Left renal pelvis (tissue), 4 donors: ENCODE measurements at places on chromosomes 16 and 17.

- DNase-seq = no peak
Observed at GRCh38 chr17:59763861-59764260, 56.4 kb downstream of the VMP1 start.

GRCh38 chr17:8857919-8858318, 9.6 kb downstream of the PIK3R6 start:
- DNase-seq = no peak

DNA sequence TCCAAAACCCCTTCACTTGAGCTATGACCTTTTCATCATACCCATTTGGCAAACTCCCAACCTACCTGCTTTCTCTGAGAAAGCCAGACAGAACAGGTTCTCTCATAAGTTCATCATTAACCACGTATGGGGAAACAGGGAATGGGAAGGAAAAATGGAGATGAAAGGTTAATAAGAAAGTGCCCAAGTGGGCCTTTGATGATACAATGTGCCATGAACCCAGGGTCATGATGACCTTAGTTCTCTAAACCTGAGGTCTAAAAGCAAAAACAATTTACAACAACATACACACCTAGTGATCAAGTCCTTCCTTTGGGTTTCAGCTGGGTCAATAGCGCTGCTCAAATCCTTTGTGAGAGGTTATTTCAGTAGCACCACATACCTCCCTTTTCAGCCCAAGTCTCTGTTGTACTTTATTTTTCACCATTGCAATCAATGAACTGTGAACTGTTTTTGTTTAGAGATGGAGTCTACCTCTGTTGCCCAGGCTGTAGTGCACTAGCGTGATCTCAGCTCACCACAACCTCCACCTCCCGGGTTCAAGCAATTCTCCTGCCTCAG, 14.5 kb upstream of the RANGRF start:
- peak; percentile 44 for DNase-seq

- DNase-seq = no peak
Observed at GRCh38 chr16:50717494-50717893, 24.1 kb downstream of the NOD2 start.

DNA sequence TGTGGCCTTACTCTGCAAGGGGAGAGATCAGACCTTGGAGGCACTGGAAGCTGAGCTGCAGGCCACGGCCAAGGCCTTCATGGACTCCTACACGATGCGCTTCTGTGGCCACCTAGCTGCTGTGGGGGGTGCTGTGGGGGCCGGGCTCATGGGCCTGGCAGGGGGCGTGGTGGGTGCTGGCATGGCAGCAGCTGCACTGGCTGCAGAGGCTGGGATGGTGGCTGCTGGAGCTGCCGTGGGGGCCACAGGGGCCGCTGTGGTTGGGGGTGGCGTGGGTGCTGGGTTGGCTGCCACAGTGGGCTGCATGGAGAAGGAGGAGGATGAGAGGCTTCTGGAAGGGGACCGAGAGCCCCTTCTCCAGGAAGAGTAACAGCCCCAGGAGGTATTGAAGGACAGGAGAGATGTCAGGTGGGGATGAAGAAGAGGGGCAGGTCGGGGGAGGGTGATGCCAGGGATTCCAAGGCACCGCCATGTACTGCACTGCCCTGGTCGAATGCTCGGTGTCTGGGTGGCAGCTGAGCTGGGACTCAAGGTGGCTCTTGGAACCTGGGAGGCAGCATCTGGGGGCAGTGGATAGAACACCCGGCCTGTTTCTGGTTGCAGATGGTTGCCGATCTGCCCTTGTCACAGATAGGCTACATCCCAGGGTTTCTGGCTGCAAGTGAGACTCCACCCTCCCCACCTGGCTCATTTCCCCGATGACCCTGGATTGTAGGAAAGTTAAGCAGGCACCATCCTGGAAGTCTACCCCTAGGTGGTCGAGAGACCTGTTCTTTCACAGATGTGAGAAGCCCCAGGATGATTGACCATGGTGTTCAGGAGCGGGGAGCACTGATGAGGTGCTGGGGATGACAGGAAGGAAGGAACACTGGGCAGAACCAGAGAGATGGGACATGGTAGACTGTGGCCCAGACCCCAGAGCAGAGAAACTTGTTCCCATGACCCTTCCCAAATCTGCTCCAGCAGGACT, 5.1 kb downstream of the RNF112 start:
- no peak for DNase-seq

DNA sequence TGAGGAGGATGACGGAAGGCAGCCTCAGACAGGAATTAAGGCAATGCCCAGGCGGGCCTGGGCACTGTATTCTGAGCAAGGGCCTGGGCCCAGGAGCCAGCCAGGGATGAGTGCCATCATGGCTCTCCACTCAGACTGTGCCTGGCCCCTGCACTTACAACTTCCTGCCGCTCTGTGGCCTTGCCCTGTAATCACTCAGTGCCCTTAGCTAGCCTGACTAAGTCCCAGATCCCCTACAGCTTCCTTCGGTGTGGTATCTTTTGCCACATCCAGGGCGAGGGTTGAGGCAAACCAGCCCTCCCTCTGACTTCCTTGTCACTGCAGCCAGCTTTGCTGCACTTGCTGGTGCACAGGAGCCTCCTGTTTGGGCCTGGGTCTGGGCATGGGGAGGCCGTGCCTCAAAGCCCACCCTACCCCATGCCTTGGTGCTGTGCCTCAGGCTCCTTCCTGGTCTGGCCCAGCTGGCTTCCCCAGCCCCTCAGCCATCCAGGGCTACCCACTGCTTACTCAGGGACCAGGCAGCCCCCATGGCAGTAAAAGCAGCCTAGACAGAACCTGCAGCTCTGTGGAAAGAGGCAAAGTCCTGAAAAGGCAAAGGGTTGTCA, 9.3 kb downstream of the SLC46A1 start:
- no peak for DNase-seq

DNA sequence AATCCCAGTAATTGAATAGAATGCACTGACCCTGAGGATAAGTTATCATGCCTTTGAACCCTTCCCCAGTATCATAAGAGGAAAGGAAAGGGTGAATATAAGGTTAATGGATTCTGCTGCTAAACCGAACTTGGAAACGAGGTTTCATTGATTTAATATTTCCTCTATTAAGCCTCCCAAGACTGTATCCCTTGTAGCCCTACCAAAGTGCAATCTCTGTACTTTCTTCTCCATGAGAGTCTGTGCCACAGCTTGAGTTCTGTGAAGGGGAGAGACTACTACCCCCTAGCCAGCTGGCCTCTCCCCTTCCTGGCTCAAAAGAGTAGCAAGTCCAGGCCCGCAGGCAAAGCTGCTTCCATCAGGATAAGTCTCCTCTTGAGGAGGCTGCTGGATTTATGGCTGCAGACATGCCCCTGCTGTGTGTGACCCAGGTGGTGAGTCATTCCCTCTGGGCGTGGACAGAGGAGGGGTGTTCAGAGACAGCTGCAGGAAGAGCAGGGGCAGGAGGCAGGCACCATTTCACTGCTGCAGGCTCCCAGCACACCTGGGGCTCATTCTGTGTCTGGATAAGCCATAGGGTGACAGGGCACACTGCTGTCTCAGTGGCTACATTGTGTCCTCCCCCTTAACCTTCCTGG, 58.4 kb downstream of the TOM1L2 start:
- no peak for DNase-seq

DNA sequence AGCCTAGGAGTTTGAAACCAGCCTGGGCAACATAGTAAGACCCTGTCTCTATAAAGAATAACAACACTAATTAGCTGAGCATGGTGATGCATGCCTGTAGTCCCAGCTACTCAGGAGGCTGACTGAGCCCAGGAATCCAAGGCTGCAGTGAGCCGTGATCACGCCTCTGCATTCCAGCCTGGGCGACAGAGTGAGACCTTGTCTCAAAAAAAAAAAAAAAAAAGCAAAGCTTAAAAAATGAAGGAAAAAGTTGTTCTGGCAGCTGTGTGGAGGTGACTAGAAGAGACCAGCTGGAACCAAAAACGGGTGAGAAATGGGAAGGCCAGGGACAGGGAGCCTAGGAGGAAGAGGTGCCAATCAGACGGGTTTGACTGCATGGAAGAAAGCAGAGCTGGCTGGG, 4.2 kb downstream of the BCL7C start:
- no peak for DNase-seq

- DNase-seq = no peak
Observed at GRCh38 chr16:9948933-9949332, 233.3 kb downstream of the GRIN2A start.

DNA sequence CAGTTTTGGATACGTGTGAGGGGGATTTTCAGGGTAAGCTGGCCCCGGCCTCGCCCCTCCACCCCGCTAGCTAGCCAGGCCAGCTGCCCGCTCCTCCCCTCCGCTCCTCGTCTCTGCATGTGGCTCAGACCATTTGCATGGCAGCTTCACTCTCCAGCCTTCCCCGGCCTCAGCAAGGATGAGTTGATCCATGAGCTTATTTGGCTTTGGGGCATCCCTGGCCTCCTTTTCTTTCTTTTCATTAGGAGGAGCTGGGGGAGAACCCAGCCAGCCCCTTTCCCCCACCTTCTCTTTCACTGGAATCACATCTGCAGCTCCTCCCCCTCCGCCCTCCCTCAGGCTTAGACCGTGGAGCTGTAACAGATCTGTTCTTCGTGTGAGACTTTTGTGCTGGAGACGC, 30.7 kb downstream of the ELAC2 start:
- DNase-seq = no peak

DNA sequence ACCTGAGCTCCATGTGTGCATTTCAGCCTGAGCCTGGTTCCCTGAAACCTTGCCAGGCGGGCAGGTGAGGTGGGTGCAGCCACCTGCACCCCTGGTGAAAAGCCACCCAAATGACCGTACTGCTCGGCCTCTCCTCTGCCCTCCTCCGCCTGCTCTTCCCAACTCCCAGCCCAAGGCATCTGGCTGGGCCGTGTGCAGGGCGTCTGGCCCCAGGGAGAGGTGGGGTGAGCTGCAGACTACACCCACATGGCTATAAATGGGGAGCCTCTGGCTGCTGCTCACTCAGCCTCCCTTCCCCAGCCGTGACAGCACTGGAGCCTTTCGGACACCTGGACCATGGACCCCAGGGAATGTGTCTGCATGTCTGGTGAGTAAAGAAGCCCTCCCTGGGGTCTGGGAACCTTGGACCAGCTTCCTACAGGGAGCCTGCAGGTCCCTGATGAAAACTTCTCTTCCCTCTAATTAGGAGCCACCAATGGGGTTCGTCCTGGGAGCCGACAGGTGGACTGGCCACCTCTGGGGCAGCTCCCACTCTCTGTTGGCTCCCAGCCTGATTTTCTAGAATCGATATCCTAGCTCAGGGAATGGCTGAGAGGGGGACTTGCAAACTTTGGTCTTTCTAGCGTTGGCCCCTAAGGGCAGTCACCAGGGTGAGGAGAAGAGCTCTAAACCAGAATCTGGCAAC, at the start of gene MT4:
Gene MT4, plus strand, starts transcription at position 281 of the 685 bp plus-strand sequence. Its CDS starts 56 bp downstream, at position 337.
- DNase-seq = no peak

- no peak for DNase-seq
Observed at GRCh38 chr16:87186876-87187533, 130.2 kb downstream of the C16orf95 start.

DNA sequence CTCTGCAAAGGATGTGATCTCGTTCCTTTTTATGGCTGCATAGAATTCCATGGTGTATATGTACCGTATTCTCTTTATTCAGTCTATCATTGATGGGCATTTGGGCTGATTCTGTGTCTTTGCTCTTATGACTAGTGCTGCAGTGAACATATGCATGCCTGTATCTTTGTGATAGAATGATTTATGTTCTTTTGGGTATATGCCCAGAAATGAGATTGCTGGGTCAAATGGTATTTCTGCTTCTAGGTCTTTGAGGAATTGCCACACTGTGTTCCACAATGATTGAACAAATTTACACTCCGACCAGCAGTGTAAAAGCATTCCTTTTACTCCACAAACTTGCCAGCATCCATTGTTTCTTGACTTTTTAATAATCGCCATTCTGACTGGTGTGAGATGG, 60.2 kb upstream of the ADORA2B start:
- no peak for DNase-seq

DNA sequence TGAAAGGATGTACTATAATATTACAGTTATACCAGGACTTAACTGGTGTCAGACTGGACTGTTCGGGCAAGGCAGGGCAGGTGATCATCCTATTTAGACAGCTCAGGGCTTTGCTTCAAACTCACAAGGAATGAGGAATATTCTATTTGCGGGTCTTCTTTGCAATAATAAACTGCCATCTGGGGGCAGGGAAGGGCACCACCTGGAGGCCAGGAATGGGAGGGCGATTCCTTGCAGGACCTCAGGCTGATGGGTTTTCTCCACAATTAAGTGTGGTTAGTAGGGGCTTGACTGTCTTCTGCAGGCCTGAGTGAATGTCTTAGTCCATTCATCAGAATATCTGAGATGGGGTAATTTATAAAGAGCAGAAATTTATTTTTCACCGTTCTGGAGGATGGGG, 424.1 kb downstream of the CA10 start:
- no peak for DNase-seq

- no peak for DNase-seq
Observed at GRCh38 chr16:23960081-23960885, 124.5 kb downstream of the PRKCB start.

GRCh38 chr16:48608871-48609651, 919 bp downstream of the N4BP1 start:
- DNase-seq = peak; percentile 20

DNA sequence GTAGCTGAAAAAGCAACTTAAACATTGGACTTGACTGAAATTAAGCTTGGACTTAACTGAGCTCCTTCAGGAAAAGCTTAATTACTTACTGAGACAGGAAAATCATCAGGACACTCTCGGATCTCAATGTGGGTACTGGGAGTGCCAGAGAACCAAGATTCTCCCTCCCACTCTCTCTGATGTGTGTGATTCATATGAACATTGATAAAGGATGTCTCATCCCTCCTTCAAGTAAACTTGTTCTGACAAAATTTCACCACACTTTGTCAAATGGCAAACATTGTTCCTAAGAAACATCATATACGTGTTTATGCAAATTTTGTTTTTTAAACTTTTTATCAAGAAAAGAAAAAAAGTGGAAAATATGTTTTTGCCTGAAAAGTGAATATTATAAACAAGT, 4.1 kb upstream of the SLFN5 start:
- no peak for DNase-seq

DNA sequence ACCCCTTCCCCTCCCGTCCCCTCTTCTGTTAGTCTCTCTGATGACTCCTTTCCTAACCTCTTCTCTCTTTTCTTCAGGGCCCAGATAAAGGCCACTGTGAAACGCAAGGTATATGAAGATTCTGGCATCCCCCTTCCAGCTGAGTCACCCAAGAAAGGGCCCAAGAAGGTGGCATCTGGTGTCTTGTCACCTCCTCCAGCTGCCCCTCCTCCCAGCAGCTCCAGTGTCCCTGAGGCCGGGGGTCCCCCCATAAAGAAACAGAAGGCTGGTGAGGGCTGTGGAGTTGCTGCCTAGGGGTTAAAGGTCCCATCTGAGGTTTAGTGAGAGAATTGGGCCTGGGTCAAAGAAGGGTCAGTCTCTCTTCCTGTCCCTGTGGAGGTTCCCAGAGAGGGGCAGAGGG, 4.0 kb downstream of the RNASEK start:
- DNase-seq = no peak

- no peak for DNase-seq
Observed at GRCh38 chr17:62178579-62178978, 113.5 kb upstream of the MED13 start.

GRCh38 chr16:5668553-5668952, 571.0 kb upstream of the EEF2KMT start:
- no peak for DNase-seq

GRCh38 chr16:67419931-67420330, 3.7 kb upstream of the ZDHHC1 start:
- DNase-seq = no peak

- DNase-seq = no peak
Observed at GRCh38 chr17:80097844-80098691, 3.3 kb upstream of the GAA start.
